ENCODE measurements at places on chromosomes 7 and 10. TPM values are rescaled to one million over a fixed set of nuclear protein-coding genes. Genes with fewer than 3 reads are reported as not detected.

DNA sequence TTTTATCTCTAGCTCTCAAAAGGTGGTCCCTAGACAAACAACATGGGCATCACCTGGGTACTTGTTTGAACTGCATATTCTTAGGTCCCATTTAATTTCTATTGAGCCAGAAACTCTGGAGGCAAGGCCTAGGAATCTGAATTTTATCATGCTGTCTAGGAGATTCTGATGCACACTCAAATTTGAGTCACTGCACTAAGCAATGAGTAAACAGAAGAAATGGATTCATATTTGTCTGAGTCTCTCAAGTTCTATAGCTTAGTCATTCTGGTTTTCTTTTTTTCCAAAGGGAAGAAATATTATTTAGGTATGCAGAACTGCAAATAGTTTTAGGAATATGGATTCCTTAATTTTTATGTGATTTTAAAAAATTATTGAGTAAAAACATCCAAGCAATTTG, 185.5 kb downstream of the SEMA3A start:
- no peak overlapping the region for H3K27ac ChIP-seq
- no peaks in the 10 kb centered on the region for H3K27me3 ChIP-seq
- no peaks in the 10 kb centered on the region for H3K4me1 ChIP-seq

DNA sequence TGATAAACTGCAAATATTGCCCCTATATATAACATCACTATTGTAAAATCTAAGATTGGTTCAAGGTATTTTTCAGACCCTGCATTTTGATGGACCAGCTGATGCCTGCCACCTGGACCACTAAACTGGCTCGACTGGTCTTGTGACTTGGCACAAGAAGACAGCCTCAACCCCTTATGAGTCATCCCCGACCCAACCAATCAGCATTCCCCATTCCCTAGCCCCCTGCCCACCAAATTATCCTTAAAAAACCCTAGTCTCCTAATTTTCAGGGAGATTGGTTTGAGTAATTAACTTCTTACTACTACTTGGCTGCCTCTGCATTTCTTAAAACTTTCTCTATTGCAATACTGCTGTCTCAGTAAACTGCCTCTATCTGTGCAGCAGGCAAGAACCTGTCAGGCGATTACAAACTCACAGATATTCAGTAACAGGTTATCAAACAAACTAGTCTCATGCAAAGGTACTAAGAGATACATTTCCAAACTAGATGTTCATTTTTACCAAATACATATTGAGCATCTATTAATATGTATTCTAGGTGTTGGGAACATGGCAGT, 5.5 kb downstream of the CCDC186 start:
- no peak overlapping the region for H3K4me3 ChIP-seq
- H3K36me3 ChIP-seq = no peaks in the 10 kb centered on the region
- no peak for DNase-seq
- H3K27me3 ChIP-seq = no peaks in the 10 kb centered on the region

- H3K36me3 ChIP-seq = no peaks in the 10 kb centered on the region
- no peaks in the 10 kb centered on the region for H3K27me3 ChIP-seq
- DNase-seq = no peak
- H3K27ac ChIP-seq = peak overlapping the region; percentile 74
These were observed 59.1 kb downstream of the BPGM start for GRCh38 chr7:134705716-134706115.

DNA sequence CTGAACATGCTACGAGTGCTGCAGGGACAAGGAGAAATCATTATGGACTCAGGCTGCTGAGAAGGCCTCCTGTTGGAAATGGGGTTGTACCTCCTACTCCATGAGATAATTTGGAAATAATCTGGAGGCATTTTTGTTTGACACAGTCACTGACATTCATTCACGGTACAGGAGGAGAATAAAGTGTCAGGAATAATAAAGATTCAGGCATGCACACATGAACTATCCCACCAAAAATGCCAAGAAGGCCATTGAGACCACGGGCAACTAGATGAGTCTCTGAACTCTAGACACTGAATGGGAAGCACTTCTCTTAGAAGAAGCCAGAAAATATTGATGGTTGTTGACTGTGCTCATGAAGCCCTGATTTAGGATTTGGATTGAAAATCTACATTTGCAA, 220.9 kb upstream of the HABP2 start:
- no peaks in the 10 kb centered on the region for H3K4me1 ChIP-seq
- H3K36me3 ChIP-seq = no peaks in the 10 kb centered on the region
- no peak overlapping the region for H3K27ac ChIP-seq
- DNase-seq = no peak

DNA sequence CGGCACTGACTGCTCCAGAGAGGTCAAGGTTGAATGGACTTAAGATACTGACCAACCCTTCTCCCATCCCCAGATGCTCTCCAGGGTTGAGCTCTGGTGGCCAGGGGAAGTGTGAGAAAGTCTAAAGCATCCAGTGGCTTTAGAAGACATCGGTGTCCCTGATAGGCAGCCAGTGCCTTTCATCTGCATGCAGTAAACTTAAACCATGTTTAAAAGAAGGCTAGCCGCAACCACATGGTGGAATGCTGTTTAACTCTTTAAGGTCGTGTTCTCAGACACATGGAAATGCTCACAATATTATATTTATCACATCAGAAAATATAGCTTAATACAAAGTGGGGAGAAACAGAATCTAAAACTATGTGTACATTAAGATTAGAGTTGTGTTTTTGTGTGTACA, 137.0 kb downstream of the CNNM2 start:
- no peak overlapping the region for H3K4me3 ChIP-seq
- no peaks in the 10 kb centered on the region for H3K36me3 ChIP-seq
- H3K27ac ChIP-seq = no peak overlapping the region
- H3K27me3 ChIP-seq = no peaks in the 10 kb centered on the region
- DNase-seq = no peak
- peaks cover 8% of the 10 kb centered on the region for H3K4me1 ChIP-seq

DNA sequence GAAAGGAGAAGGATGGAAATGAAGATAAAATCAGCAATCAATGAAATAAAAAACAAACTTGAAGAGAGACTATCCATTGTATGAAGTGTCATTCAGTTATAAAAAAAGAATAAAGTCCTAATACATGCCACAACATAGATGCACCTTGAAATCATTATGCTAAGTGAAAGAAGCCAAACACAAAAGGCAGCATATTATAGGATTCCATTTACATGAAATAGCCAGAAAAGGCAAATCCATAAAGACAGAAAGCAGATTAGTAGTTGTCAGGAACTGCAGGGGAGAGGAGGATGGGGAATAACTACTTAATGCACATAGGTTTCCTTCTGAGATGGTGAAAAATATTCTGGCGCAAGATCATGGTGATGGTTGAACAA, 6.6 kb upstream of the PON1 start:
- no peak overlapping the region for H3K27ac ChIP-seq
- no peaks in the 10 kb centered on the region for H3K36me3 ChIP-seq
- H3K4me1 ChIP-seq = no peaks in the 10 kb centered on the region
- H3K27me3 ChIP-seq = no peaks in the 10 kb centered on the region
- DNase-seq = no peak

DNA sequence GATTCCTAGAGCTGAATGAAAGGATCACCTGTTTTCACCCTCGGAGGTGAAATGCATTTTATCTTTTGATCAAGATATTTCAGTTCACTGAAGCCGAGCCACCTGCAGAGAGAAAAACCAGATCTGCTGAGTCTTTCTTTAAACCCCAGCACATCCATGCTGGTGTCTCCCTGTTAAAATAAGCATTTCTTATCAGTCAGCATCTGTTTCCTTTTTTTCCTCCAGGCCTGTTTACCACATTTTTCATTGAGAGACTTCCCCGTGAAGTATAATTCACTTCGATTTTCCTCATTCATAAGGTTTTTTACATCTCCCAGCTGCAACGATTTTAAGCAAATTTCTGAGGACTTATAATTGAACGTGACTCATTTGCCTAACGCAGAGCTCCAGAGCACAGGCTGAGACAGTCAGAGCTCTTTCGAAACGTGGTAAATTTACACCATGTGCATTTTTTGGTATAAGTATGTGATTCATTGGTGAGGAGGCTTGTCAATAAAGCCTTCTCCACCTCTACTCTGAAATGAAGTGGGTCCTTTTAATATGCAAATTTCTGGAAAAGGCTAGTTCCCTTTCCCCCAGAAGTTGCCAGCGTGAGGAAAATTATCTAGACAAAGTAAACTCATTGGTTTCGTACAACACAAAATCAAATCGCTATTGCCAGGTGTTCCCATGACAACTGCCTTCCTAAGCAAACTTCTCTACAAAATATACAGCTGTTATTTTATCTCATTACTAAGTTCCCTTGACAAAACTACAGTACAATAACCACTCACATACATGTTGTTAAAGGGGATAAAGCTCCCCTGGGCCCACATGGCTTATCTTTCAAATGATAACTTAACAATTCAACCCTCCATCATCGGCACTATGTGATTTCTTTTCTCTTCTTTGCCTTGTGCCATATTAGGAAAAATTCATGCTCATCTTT, 374.8 kb upstream of the AKR1E2 start:
- H3K4me1 ChIP-seq = no peaks in the 10 kb centered on the region
- no peak overlapping the region for H3K4me3 ChIP-seq
- DNase-seq = no peak
- no peaks in the 10 kb centered on the region for H3K36me3 ChIP-seq
- H3K27me3 ChIP-seq = no peaks in the 10 kb centered on the region

DNA sequence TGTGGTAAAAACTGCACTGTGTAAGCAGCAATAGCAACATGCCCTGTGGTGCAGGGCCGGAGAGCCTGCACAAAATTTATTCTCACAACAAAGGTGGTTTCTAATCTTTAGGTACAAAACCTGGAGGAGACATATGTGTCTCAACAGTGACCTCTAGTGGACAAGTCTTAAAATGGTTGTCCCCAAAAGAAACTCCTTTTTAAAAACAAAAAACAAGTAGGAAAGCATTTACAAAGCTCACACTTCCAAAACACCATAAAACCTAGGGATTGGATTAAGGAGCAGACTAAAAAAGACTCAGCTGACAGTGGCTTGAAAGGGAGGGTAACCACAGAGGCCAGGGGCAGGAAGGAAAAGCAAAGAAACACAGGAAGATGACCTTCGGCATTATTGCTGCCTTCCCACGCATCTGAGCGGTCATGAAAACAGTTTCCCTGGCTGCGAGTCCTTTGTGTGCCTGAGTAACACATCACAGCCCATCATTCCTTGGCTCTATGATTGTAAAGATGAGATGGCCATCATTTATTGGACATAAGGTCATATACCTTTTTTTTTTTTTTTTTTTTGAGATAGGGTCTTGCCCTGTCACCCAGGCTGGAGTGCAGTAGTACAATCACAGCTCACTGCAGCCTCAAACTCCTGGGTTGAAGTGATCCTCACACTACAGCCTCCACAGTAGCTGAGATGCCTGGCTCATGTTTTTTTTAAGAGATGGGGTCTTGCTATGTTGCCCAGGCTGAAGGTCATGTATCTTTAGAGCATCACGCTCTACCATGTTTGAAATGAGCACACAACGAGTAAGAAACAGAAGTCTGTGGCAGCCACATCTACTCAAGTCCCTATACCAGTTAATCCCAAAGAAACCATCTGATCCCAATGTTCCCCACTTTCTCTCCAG, 39.5 kb downstream of the RSU1 start:
- no peaks in the 10 kb centered on the region for H3K27me3 ChIP-seq
- H3K4me3 ChIP-seq = no peak overlapping the region
- H3K27ac ChIP-seq = no peak overlapping the region
- H3K4me1 ChIP-seq = peaks cover 5% of the 10 kb centered on the region
- no peaks in the 10 kb centered on the region for H3K36me3 ChIP-seq
- peak; percentile 43 for DNase-seq

GRCh38 chr7:80127412-80128160, 7.0 kb upstream of the GNAI1 start:
- no peaks in the 10 kb centered on the region for H3K36me3 ChIP-seq
- H3K27ac ChIP-seq = no peak overlapping the region
- H3K27me3 ChIP-seq = no peaks in the 10 kb centered on the region
- DNase-seq = no peak

GRCh38 chr10:57694956-57695608, 572.6 kb downstream of the IPMK start:
- no peaks in the 10 kb centered on the region for H3K4me1 ChIP-seq
- no peak for DNase-seq
- H3K36me3 ChIP-seq = no peaks in the 10 kb centered on the region

DNA sequence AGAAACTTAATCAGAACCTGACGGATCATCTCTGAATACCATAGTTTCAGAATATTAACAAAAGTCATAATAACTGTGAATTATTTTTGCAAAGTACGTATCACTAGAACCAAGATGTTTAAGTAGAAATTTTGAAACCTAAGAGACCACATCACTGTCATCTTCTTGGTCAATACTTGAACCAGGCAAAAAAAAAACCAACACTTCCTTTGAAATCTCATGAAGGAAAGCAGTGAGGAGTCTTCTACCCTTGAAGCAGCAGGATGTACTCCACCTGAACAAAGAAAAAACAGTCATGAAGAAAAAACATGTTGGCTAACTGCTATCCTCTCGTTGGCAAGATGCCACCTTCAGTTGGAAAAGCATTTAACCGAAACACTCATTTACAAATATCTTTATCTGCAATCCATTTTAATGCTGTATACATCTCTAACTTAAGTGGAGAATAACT, 82.4 kb downstream of the SRPK2 start:
- no peak overlapping the region for H3K27ac ChIP-seq
- H3K4me1 ChIP-seq = peaks cover 2% of the 10 kb centered on the region
- no peak overlapping the region for H3K4me3 ChIP-seq
- H3K36me3 ChIP-seq = no peaks in the 10 kb centered on the region

- H3K4me1 ChIP-seq = no peaks in the 10 kb centered on the region
- H3K27me3 ChIP-seq = no peaks in the 10 kb centered on the region
These were observed 151.5 kb upstream of the TARP start for GRCh38 chr7:38424750-38425463.

DNA sequence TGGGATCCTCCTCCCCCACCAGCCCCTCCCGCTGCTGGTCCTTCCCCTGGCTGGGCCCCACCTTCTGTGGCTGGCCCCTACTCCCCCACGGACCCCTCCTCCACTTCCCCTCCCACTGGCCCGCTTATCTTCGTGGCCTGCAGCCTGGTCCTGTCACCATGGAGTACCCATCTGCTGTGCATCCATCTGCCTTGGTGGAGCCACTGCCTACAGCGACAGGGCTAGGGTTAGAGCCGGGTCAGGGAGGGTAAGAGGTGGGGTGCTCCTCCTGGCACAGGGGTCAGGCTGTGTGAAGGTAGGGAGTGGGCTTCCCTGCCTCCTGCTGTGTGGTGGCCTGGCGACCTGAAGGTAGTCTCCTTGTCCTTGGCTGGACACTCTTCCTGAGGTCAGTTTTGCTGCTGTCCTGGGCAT, 5.2 kb downstream of the ADCY1 start:
- H3K4me3 ChIP-seq = no peak overlapping the region
- DNase-seq = no peak
- peaks cover 3% of the 10 kb centered on the region for H3K4me1 ChIP-seq
- no peaks in the 10 kb centered on the region for H3K27me3 ChIP-seq
- no peak overlapping the region for H3K27ac ChIP-seq

The DDC gene
- 2.5 TPM for total RNA-seq

The NACAD gene
- 24.1 TPM for total RNA-seq

The KNDC1 gene
- total RNA-seq = 18.6 TPM

All from ovary (tissue), 10 donors.